PC-3 (cell line): ENCODE measurements at places on chromosomes 7 and 10. TPM values are rescaled to one million over a fixed set of nuclear protein-coding genes. Genes with fewer than 3 reads are reported as not detected.

GRCh38 chr7:98205162-98205845, 5.9 kb upstream of the BHLHA15 start:
- H3K27ac ChIP-seq, result no peak overlapping the region
- H3K4me1 ChIP-seq, result no peaks in the 10 kb centered on the region
- H3K36me3 ChIP-seq, result no peaks in the 10 kb centered on the region
- H3K4me3 ChIP-seq, result no peak overlapping the region
- DNase-seq, result no peak

- H3K36me3 ChIP-seq, result no peaks in the 10 kb centered on the region
- peak overlapping the region; percentile 47 for H3K4me3 ChIP-seq
- DNase-seq, result peak; percentile 89
- H3K27me3 ChIP-seq, result no peaks in the 10 kb centered on the region
- H3K27ac ChIP-seq, result peak overlapping the region; percentile 98
- H3K4me1 ChIP-seq, result peaks cover 26% of the 10 kb centered on the region
Observed at GRCh38 chr7:117269417-117269816, 53.4 kb downstream of the WNT2 start.

GRCh38 chr7:36607721-36608095, 116.6 kb downstream of the AOAH start:
- H3K4me1 ChIP-seq, result peaks cover 13% of the 10 kb centered on the region
- no peaks in the 10 kb centered on the region for H3K36me3 ChIP-seq
- no peak overlapping the region for H3K4me3 ChIP-seq
- DNase-seq, result no peak
- peaks cover 27% of the 10 kb centered on the region; the same call in 1 of the 2 replicates for H3K27me3 ChIP-seq

DNA sequence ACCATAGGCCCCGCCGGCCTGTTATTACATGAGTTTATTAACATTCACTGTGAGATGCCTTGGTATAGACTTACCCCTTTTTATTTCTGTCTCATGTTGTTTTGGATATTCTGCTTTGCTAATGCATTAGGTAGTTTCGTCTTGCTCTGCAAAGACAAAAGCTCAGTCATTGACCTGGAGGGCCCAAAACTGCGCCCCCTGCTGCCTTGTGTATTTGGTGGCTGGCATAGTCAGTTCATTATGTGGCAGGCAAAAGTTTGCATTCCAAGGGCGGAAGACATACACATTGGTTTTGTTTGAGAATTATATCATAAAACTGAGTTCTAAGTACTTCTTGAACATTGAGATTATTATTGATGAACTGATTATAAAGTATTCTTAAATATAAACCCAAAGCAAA, 372.5 kb downstream of the SDK1 start:
- no peaks in the 10 kb centered on the region for H3K27me3 ChIP-seq
- no peak overlapping the region for H3K4me3 ChIP-seq
- no peak overlapping the region for H3K27ac ChIP-seq
- DNase-seq, result peak; percentile 42

- no peaks in the 10 kb centered on the region for H3K36me3 ChIP-seq
- peaks cover 3% of the 10 kb centered on the region; the same call in 1 of the 2 replicates for H3K4me1 ChIP-seq
- no peak for DNase-seq
- no peak overlapping the region for H3K4me3 ChIP-seq
- H3K27me3 ChIP-seq, result no peaks in the 10 kb centered on the region
Observed at GRCh38 chr7:13153742-13154141, 466.3 kb downstream of the ARL4A start.

GRCh38 chr10:84607044-84607443, 278.7 kb downstream of the CCSER2 start:
- no peak overlapping the region for H3K4me3 ChIP-seq
- peaks cover 31% of the 10 kb centered on the region for H3K27me3 ChIP-seq
- H3K36me3 ChIP-seq, result no peaks in the 10 kb centered on the region
- no peak overlapping the region for H3K27ac ChIP-seq
- H3K4me1 ChIP-seq, result no peaks in the 10 kb centered on the region

DNA sequence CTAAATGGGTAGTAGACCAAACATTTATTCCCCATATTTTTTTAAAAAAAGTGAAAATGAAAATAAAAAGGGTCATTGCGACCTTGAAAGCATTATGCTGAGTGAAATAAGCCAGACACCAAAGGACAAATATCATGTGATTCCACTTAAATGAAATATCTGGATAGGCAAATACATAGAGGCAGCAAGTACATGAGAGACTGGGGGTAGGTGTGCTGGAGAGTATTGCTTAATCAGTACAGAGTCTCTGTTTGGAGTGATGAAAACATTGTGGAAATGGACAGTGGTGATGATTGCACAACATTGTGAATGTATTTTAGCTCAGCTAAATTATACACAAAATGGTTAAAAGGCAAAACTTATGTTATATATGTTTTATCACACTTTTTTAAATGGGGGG, 169.4 kb downstream of the AKR1D1 start:
- no peaks in the 10 kb centered on the region for H3K4me1 ChIP-seq
- H3K36me3 ChIP-seq, result no peaks in the 10 kb centered on the region; the same call in 1 of the 2 replicates
- DNase-seq, result no peak
- no peak overlapping the region for H3K27ac ChIP-seq
- H3K4me3 ChIP-seq, result no peak overlapping the region
- H3K27me3 ChIP-seq, result no peaks in the 10 kb centered on the region

- no peak for DNase-seq
- 0 out of 2 replicates have a peak, but pooled peaks cover 3% of the 10 kb centered on the region for H3K27me3 ChIP-seq
- H3K27ac ChIP-seq, result no peak overlapping the region
- no peaks in the 10 kb centered on the region for H3K4me1 ChIP-seq
- no peak overlapping the region for H3K4me3 ChIP-seq
- no peaks in the 10 kb centered on the region for H3K36me3 ChIP-seq
Observed at GRCh38 chr7:97801108-97801507, 69.2 kb downstream of the TAC1 start.

DNA sequence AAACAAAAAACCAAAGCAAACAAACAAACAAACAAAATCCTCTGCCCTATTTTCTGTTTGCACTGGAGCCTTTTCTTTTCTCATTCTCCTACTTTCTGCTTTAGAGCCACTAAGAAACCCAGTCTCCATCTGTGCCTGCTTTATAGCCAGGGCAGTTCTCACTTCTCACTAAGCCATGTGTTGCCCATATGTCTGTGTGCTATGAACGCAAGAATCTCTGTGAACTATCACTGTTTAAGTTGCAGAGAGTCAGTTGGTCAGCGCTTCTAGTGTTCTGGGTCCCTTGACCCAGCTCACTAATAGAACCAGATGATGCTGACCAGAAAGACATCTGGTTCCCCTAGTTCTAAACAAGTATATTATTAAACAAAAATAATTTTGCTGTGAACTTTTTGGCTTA, 81.4 kb downstream of the FAM185A start:
- DNase-seq, result no peak
- no peak overlapping the region for H3K4me3 ChIP-seq
- H3K27me3 ChIP-seq, result no peaks in the 10 kb centered on the region

GRCh38 chr10:61705022-61705613, 42.4 kb downstream of the CABCOCO1 start:
- H3K27ac ChIP-seq, result no peak overlapping the region
- no peaks in the 10 kb centered on the region for H3K36me3 ChIP-seq
- no peaks in the 10 kb centered on the region for H3K4me1 ChIP-seq
- DNase-seq, result no peak
- H3K27me3 ChIP-seq, result 0 out of 2 replicates have a peak, but pooled peaks cover 6% of the 10 kb centered on the region

DNA sequence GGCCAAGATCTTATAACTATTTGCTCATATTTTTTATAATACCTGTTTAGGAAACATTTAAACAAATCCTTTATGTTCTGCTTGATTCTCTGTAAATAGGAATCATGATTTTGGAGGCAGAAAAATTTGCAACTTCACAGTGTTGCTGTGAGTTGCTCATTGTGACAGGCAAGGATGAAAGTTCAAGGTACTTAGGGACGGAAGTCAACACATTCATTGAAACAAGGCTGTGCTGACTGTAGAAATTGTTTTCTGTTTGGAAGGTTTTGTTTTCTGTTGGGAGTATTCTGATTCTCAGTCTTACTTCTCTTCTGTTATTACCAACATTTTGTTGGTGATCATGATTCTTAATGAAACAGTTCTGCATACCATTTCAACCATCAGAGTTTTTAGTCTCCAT, 54.9 kb downstream of the FANK1 start:
- H3K4me3 ChIP-seq, result no peak overlapping the region
- no peaks in the 10 kb centered on the region; the same call in 1 of the 2 replicates for H3K36me3 ChIP-seq
- DNase-seq, result no peak
- no peaks in the 10 kb centered on the region for H3K27me3 ChIP-seq
- no peaks in the 10 kb centered on the region for H3K4me1 ChIP-seq

- H3K27ac ChIP-seq, result no peak overlapping the region
- no peaks in the 10 kb centered on the region for H3K27me3 ChIP-seq
- no peak overlapping the region for H3K4me3 ChIP-seq
- no peak for DNase-seq
- no peaks in the 10 kb centered on the region for H3K4me1 ChIP-seq
Observed at GRCh38 chr7:35232994-35233393, 20.9 kb downstream of the TBX20 start.

DNA sequence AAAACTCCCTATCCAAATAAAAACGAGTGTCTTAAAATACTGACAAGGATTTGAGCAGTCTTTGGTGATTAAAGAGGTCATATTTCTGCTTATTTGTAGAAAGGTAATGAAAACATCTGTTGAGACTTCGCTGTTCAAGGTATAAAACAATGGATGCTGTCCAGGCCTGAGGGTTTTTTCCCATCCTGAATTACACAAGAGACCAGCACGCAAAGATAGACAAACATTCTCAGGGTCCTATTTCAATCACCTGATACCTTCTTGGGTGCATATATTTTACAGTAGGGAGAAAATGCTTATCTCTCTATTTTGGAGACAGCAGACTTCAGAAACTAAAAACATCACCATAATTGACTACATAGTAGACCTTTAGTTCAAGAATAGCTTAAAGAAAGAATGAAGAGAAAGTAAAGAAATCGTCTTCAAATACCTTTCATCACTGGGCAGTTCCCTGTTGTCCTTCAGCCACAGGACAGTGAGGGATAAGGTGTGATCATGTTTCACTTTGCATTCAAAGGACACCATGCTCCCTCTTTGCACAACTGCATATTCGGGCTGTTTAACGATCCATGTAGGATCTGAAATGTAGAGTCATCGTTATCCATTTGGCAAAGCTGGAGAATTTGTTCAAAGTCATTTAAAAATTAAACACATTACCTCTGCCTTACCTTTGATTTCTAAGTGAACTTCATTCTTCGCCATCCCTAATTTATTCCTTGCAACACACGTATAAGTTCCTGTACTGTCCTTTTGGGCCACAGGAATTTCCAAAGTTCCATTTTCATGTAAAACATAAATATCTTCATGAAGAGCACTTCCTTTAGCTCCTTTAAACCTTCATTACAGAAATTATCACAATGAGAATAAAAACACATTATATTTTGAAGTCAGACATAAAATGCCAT, 63.7 kb upstream of the LAMB4 start:
- H3K4me1 ChIP-seq, result peaks cover 19% of the 10 kb centered on the region; the same call in 1 of the 2 replicates
- no peaks in the 10 kb centered on the region for H3K36me3 ChIP-seq
- no peaks in the 10 kb centered on the region for H3K27me3 ChIP-seq
- no peak overlapping the region for H3K4me3 ChIP-seq

- H3K4me1 ChIP-seq, result no peaks in the 10 kb centered on the region
- H3K36me3 ChIP-seq, result no peaks in the 10 kb centered on the region
- no peak overlapping the region for H3K27ac ChIP-seq
- no peaks in the 10 kb centered on the region for H3K27me3 ChIP-seq
- no peak overlapping the region for H3K4me3 ChIP-seq
Observed at GRCh38 chr7:67496589-67496988, 500.0 kb downstream of the TYW1 start.

DNA sequence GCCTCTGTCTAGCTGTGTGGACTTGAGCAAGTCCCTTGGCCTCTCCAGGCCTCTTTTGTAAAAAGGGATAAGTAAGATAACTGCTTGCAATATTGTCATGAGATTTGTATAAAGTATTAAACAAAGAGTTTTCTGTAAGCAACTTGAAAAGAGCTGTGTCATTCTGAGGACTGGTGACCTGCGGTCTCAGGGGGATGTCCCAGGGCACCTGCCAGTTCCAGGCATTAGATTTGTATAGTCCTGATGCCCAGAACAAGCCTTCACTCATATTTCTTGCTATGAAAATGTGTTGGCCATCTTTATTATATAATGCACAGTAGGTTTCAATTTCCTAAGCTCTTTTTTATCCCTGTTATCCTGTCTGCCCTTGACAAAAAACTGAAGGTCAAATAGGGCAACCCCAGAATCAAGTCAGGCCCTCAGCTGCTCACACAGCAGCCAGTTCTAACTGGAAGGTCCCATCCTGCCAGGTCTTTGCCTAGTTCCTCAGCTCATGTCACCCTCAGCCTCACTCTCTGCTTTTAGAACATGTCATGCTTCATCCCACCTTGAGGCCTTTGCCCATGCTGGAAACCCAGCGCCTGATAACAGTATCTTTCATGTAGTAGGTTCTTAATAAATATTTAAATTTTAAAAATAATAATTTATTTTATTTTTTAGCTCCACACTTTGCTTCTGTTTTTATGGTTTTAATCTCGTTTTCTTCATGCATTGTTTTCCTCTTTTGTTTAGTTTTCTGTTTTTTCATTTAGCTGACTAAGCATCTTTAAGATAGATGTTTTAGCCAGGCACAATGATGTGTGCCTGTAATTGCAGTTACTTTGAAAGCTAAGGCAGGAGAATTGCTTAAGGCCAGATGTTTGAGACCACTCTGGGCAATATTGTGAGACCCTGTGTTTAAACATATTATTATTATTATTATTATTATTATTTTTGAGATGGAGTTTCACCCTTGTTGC, 87.5 kb upstream of the ZNF92 start:
- no peak for DNase-seq
- no peak overlapping the region for H3K27ac ChIP-seq
- H3K4me1 ChIP-seq, result no peaks in the 10 kb centered on the region
- no peaks in the 10 kb centered on the region for H3K36me3 ChIP-seq

GRCh38 chr10:110094786-110095185, 87.0 kb downstream of the ADD3 start:
- H3K27ac ChIP-seq, result no peak overlapping the region
- no peaks in the 10 kb centered on the region for H3K4me1 ChIP-seq
- H3K4me3 ChIP-seq, result no peak overlapping the region
- no peaks in the 10 kb centered on the region for H3K36me3 ChIP-seq

DNA sequence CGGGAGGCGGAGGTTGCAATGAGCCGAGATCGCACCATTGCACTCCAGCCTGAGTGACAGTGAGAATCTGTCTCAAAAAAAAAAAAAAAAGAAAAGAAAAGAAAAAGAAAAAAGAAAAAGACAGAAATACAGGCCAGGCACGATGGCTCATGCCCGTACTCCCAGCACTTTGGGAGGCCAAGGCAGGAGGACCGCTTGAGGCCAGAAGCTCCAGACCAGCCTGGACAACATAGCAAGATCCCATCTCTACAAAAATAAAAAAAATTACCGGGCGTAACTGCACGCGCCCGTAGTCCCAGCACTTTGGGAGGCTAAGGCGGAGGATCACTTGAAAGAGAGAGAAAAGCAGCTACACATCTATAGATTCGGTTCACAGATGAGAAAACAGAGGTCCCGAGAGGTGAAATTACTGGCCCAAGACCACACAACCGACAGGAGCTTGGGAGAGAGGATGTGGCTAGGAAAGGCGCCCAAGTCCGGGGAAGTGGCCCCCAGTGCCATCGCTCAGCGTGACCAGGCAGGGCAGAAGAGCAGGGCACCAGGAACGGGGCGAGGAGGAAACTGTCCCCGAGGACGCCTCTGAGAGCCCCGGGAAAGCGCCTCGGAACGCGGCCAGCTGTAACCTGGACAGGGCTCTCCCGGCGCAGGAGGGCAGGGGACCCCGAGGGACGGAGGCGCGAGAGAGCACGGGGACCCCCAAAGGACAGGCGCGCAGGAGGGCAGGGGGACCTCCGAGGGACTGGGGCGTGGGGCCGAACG, 612 bp downstream of the SNX8 start:
- no peaks in the 10 kb centered on the region for H3K36me3 ChIP-seq
- H3K27ac ChIP-seq, result 0 out of 2 replicates have a peak overlapping the region, but pooled peaks have one; percentile 11
- H3K4me1 ChIP-seq, result peaks cover 24% of the 10 kb centered on the region
- no peaks in the 10 kb centered on the region for H3K27me3 ChIP-seq
- H3K4me3 ChIP-seq, result peak overlapping the region; percentile 92
- DNase-seq, result peak; percentile 2

The PLCE1 gene
- 9.2 and 11.4 TPM in 2 replicates for total RNA-seq

The ANKRD1 gene
- 2.8 and 3.5 TPM in 2 replicates for total RNA-seq

The PTPN20 gene
- 3.6 and 3.9 TPM in 2 replicates for total RNA-seq

The FAM20C gene
- 87.9 and 119 TPM in 2 replicates for total RNA-seq

The CBLL1 gene
- total RNA-seq, result 10.6 and 10.7 TPM in 2 replicates

The CALCR gene
- total RNA-seq, result not detected in 2 replicates

The FAM25C gene
- not detected in 2 replicates for total RNA-seq
